HT1080 (cell line): ENCODE measurements at places on chromosomes 2 and 18.

DNA sequence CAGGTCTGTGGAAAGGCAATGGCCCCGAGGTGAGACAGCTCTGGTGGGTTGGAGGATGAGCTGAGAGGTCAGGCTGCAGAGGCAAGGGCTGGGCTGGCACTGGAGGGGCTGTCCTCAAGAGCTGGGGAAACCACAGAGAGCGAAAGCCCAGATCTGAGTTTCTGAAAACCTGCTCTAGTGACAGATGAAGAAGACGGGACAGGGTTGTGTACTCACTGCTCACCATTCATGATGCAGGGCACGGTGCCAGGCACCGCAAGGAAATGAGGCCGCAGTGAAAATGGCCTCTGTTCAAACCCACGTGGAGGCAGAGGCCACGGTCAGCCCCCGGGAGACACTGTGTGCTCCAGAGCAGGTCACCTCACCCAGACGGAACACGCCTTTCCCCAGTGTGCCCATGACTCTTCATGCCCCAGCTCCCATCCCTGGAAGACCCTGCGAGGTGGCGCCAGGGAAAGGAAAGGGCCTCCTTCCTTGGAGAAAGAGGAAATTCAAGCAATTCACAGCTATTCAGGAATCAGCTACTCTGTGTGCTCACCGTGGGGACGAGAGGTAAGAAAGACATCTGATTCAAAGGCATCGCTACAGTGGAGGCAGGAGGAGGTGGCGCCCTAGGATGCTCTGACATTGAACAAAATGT lies 24.3 kb upstream of the ID2 start:
- DNase-seq: no peak

- DNase-seq: no peak
Observed at GRCh38 chr2:183227176-183227575, 102.9 kb downstream of the NUP35 start.

- no peak for DNase-seq
Observed at GRCh38 chr2:129744649-129745048, 234.8 kb upstream of the RAB6C start.

DNA sequence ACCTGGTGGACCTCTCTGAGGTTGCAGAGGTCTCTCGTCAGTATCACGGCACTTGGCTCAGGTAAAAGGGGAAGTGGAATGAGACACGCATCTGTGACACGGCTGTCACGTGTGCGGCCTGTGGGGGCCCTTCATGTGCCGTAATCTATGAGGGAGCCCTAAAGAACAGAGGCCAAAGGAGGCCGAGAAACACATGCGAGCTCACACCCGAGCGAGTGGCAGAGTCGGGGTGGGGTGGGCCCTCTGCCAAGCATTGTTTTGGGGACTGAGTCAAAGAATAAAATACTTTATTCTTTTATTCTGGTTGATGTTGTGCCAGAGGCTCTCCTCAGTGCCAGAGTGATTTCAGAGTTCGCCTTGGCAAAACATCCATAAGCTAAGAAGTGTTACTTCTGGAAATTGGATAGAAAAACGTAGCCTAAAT lies 43.3 kb downstream of the PLB1 start:
- DNase-seq: no peak

GRCh38 chr2:7866104-7866503 lies 815.8 kb upstream of the ID2 start:
- no peak for DNase-seq

DNA sequence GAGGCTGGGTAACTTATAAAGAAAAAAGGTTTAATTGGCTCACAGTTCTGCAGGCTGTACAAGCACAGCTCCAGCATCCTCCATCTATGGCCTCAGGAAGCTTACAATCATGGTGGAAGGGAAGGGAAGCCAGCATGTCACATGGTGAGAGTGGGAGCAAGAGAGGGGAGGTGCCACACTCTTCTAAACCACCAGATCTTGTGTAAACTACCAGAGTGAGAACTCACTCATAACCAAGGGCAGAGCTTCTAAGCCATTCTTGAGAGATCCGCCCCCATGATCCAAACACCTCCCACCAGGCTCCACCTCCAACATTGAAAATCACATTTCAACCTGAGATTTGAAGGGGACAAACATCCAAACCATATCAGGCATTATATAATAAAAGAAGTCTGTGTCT lies 121.6 kb upstream of the CDC42EP3 start:
- DNase-seq: no peak

DNA sequence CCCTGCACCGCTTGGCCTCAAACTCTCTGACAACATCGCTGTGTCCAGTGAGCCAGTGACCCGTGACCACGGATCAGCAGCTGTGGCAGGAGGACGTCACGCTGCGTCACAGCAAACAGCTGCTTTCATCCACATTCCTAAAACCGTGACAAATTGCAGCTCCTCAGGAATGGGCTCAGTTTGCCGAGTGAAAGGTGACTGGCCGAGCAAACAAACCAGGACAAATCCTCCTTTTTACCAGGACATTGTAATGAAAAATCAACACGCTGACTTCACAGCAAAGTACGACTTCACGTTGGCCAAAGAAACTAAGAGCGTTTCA lies 57.6 kb downstream of the PXDN start:
- DNase-seq: no peak

GRCh38 chr2:45937990-45938389 lies 286.5 kb downstream of the PRKCE start:
- DNase-seq: no peak

DNA sequence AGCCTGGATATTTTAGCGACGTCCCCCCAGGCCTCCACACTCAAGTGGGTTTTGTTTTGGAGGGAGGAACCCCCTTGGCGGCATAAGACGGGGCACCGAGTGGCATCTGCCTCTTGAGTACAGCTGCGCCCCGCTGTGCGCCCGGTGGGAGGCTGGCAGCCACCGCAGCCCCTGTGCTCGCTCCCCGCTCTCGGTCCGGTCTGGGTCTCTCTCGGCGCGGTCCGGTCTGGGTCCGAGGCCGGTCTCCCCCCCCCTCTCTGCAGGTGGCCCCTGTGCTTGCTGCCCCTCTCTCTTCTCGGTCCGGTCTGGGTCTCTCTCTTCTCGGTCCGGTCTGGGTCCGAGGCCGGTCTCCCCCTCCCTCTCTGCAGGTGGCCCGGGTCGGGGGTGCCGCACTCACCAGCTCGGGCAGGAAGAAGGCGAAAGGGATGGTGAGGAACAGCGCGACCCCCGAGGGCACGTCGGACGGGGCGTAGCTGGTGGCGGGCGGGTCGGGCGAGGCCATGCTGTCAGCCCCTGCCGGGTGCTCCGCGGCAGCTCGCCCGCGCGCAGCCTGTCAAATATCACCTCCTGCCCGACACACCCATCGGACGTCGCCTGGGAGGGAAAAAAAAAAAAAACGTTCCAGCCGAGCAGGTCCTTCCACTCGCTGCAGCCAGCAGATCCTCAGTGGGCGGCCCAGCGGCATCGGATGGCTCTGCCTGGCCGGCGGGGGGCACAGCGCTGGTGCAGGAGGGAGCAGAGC lies at the start of gene MALL:
Gene MALL (minus strand): TSS at position 532 of the 742 bp plus-strand sequence. CDS start 30 bp downstream, at position 502.
- no peak for DNase-seq

DNA sequence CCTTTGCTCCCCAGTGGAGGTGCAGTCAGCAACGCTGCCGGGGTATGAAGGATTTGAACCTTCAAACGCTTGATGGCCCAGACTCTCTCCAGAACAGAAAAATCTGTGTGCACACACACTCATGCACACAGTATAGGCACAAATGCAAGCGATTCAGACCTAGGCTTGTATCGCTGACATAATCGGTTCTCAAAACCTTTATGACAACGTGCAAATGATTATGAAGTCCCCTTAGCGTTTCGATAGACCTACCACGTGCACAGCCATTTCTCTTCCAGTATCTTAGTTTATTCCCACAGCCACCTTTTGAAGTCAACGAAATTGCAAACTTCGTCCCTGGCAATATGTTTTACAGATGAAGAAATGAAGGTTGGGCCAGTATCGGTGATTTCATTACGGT lies 138.9 kb upstream of the MYCN start:
- DNase-seq: no peak

- no peak for DNase-seq
Observed at GRCh38 chr2:165305391-165306096, 66.3 kb downstream of the SCN2A start.

DNA sequence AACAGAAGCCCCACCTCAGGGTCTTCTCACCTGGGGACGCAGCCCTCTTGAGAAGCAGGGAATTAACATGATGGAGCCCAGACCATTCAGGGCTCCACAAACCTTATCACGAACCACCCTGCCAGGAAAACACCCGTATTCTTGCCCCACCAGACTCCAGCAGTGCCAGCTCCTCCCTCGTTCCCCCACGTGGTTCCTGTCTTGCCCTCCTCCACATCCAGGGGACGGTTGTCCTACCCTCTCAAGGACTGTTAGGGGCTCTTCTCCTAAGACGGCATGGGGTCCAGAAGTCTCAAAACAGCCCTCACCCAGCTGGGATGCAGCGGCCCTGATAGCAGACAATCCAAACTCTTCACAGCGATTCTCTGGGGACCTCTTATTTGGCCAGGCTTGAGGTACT lies 372.2 kb upstream of the HS6ST1 start:
- DNase-seq: no peak

DNA sequence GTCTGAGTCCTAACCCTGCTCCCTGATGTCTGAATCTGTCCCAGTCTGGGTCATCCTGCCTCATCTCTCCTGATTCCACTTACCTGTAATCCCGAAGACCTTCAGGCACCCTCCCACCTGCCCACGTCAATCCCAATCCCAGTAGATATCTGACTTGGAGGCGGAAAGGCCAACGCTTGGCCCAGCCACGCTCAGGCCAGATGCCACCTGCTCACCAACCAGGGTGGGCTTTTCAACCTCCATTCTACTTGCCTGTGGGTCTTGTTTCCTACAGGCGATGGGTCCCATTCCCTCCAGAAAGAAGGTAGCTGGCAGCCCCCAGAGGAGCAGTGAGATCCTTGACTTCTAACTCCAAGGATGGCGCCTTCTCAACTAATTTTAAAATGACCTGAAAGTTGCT lies 59.7 kb downstream of the INPP5D start:
- no peak for DNase-seq

GRCh38 chr2:211204902-211205301 lies 648.5 kb downstream of the CPS1 start:
- DNase-seq: no peak

DNA sequence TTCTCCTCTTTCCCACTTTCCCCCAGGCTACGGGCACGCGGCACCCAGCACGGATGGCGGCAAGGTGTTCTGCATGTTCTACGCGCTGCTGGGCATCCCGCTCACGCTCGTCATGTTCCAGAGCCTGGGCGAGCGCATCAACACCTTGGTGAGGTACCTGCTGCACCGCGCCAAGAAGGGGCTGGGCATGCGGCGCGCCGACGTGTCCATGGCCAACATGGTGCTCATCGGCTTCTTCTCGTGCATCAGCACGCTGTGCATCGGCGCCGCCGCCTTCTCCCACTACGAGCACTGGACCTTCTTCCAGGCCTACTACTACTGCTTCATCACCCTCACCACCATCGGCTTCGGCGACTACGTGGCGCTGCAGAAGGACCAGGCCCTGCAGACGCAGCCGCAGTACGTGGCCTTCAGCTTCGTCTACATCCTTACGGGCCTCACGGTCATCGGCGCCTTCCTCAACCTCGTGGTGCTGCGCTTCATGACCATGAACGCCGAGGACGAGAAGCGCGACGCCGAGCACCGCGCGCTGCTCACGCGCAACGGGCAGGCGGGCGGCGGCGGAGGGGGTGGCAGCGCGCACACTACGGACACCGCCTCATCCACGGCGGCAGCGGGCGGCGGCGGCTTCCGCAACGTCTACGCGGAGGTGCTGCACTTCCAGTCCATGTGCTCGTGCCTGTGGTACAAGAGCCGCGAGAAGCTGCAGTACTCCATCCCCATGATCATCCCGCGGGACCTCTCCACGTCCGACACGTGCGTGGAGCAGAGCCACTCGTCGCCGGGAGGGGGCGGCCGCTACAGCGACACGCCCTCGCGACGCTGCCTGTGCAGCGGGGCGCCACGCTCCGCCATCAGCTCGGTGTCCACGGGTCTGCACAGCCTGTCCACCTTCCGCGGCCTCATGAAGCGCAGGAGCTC lies 35.4 kb downstream of the KCNK3 start:
- DNase-seq: no peak

GRCh38 chr2:18959952-18960717 lies 370.8 kb upstream of the NT5C1B start:
- no peak for DNase-seq

- no peak for DNase-seq
Observed at GRCh38 chr2:1498176-1498575, 84.9 kb downstream of the TPO start.
